ENCODE measurements at places on chromosomes 1 and 21.

DNA sequence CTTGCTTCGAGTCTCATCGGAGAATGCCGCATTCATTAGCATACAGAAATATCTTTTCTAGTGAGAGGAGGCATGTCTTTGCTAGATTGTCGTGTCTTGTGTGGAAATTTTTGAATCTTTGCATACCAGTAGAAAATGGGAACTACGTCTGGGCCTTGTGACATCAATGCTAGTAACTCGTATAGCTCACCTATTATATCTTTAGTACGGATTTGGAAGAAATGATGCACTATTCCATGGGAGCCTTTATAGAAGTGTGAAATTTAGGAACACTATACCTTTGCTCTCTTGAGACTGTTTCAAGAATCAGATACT lies 835 bp downstream of the UHMK1 start:
- DNase-seq: no peak

GRCh38 chr1:231665101-231665500 lies 38.5 kb downstream of the DISC1 start:
- DNase-seq: no peak

GRCh38 chr1:160047111-160047991 lies 15.6 kb upstream of the PIGM start:
- DNase-seq: no peak

GRCh38 chr1:224182057-224182865 lies 779 bp upstream of the DEGS1 start:
- DNase-seq: no peak

DNA sequence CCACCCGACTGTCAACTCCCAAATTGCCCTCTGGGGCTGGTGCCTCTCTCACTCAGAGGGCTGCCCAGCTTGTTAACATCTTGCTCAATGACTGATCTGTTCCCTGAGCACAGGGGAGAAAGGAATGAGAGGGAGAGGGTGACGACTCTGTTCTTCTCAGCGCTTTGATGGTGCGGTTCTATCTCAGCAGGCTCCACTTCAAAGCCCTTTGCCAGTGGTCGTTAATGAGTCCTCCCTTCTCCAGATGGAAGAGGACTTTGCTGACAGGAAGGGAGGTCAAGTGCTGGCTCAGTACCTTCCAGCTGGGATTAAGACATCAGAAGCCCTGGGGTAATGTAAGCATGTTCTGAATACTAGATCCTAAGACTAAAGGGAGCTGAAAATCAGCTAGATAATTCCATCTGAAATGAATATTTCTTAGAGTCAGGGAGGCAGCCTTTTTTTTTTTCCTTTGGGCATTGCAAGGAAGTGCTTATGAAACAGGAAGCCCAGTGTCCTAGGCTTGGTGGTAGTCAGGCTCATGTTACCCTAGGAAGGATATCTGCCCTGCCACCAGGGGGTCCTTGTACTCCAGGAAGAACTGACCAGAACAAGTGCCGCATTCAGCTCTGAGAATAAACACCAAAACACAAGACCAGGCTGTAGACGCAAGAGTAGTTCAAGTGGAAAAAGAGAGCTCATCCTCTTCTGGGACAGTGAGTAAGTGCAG lies 4.7 kb downstream of the FMOD start:
- no peak for DNase-seq

GRCh38 chr1:25906644-25907300 lies 553 bp upstream of the STMN1 start:
- DNase-seq: no peak

- DNase-seq: no peak
These were observed 18.4 kb upstream of the PLEKHG5 start for GRCh38 chr1:6509919-6510291.

GRCh38 chr1:21628798-21629393 lies 40.3 kb downstream of the RAP1GAP start:
- DNase-seq: no peak

DNA sequence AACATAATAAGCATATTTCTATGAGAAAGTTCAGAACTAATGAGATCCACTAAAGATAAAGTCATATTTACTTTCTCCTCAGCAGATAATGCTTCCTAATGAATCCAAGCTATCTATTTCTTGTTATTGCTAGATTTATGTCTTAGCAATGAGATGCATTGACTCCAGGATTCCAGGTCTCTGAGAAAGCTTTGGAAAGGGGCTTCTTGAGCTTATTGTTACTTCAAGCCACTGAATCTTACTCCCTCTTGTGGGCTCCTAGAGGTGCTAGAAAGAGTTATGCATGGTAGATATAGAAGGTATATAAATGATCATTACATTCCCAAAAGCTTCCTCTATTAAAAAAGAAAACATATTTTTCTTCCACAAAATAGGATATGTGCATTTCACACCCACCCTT lies 246.4 kb upstream of the ADAMTS5 start:
- no peak for DNase-seq

DNA sequence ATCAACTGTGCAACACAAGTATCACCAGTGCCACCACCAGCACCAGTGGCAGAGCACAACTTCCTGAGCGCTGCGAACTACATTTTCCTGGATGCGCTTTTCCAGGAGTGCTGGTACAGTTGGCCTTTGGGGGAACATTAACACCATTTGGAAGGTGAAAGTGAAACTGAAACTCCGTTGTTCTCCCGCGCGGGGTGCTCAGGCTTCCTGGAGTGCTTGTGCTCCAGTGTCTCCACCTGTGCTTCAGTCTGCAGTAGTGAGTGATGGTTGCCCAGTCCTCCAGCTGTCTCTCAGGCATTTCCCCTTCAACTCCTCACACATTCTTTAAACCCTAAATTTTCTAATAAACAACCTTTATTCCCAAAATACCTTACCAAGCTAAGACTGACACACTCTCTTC lies 187.8 kb downstream of the LRRIQ3 start:
- no peak for DNase-seq

GRCh38 chr1:87034351-87034750 lies 119.9 kb downstream of the HS2ST1 start:
- DNase-seq: no peak

- DNase-seq: no peak
These were observed 36.4 kb downstream of the WNT9A start for GRCh38 chr1:227911376-227911775.

DNA sequence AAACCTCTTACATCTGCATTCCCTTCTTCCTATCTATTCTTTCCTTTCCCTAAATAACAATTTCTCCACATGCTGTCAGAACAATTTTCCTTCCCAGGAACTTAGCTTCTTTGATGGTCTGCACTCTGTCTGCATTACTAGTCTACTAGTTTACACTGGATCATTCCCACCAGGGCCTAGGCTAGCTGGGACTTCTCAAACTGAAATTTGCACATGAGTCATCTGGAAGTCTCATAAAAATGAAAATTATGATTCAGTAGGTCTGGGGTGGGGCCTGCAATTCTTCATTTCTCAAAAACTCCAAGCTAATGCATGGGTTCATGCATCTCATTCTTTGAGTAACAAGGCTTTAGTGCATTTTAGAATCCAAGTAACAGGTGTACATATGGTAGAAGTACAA lies 74.2 kb downstream of the GABPA start:
- DNase-seq: no peak

DNA sequence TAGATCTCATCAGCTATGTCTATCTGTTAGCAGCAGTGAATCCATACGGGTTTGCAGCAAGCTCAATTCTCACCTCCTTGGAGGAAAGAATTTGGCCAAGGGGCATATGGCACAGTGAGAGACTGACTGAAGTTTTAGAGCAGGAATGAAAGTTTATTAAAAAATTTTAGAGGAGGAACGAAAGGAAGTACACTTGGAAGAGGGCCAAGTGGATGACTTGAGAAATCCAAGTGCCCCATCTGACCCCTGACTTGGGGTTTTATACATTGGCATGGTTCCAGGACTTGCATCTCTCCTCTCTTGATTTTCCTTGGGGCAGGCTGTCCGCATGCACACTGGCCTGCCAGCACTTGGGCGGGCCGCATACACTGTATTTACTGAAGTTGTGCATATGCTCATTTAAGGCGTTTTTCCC lies 9.2 kb upstream of the OSBPL9 start:
- no peak for DNase-seq

DNA sequence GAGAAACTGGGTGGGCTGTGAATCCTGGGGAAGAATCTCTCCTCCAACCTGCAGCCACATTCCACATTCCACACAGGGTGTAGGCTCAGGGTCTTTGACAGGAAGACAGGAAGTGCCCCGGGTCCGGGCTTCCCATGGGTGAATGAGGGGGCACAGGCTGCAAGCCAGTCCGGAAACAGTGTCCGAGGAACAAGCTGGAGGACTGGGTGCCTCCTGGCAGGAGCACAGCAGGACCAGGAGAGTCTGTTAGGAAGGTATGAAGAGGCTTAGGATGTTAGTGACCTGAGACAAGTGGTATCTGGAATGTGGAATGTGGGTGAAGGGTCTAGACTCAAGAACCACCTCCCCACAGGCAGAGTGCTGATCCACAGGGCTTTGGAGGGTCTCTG lies 121.0 kb upstream of the CD34 start:
- no peak for DNase-seq

DNA sequence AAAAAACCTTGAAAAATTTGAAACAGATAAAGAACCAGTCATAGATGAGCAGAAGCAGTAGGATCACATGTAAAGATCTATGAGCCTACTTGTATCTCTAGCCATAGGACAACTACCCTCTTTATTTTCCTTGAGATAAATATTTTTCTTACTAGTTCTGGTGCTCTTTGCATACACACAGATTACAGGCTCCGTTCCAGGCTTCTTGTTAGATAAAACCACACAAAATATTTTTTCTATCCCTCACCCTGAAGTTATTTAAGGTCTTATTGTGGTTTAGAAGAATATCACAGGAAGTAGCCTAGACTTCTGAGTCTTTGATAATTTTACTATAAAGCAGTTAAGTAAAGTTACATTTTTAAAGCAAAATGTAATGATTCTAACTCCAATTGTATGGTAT lies 512.2 kb downstream of the NEGR1 start:
- DNase-seq: no peak

DNA sequence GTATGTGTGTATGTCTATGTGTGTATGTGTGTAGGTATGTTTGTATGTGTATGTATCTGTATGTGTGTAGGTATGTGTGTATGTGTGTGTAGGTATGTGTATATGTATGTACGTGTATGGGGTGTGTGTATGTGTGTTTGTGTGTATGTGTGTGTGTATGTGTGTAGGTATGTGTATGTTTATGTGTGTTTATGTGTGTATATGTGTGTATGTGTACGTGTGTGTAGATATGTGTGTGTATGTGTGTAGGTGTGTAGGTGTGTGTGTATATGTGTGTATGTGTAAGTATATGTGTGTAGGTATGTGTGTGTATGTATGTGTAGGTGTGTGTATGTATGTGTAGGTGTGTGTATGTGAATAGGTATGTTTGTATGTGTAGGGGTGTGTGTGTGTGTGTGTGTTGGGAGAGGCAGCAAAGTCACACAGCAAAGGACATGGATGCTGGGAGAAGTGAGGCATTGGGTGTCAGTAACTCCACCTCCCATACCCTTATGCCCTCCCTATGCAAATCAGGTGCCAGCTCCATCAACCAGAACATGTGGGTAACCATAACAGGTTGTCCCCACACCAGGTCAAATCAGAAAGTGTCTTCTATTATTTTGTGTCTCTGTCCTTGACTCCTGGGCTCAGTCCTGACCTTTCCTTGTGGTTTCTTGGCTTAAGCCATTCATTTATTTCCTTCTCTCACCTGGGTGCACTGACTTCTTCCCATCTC lies 15.0 kb upstream of the KCNAB2 start:
- no peak for DNase-seq

DNA sequence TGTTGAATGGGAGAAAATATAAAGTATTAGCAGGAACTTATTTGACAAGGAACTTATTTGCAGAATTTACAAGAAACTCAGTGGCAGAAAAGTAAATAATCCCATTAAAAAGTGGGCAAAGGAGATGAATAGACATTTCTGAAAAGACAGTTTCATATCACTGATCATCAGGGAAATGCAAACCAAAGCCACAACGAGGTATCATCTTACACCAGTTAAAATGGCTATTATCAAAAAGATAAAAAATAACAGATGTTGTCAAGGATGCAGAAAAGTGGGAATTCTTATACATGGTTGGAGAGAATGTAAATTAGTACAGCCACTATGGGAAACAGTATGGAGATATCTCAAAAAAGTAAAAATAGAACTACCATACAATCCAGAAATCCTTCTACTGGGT lies 61.0 kb downstream of the SYT14 start:
- DNase-seq: no peak

GRCh38 chr1:189764391-189765320 lies 713.0 kb downstream of the BRINP3 start:
- no peak for DNase-seq

DNA sequence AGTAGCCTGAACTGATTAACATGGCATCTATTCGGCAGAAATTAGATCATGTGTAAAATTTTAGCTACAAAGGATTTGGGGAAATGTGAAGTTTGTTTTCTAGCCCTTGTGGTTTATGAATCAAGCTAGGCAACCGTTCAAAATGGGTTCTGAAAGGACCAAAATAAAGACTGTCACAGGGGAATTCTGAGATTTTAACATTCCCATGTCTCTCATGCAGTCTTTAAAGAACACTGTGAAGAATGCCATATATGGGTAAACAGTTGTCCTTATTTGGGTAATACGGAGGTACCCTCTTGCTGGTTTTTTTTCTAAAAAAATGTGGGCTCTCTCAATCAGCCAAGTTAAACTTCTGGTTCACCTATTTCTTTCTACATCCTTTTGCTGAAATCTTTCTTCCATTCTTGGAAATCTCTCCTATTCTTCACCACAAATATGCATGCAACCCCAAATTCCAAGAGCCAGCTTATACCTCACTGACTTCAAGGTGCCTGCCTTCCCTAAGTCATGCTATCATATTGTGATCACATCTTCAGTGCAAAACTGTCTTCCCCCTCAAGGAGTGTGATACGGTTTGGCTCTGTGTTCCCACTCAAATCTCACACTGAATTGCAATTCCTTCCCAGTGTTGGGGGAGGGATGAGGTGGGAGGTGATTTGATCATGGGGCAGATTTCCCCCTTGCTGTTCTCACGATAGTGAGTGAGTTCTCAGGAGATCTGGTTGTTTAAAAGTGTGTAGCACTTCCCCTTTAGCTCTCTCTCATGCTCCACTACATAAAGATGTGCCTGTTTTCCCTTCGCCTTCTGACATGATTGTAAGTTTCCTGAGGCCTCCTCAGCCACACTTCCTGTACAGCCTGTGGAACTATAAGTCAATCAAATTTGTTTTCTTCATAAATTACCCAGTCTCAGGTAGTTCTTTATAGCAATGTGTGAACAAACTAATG lies 308.7 kb downstream of the TTLL7 start:
- no peak for DNase-seq

Data from HFF-Myc (cell line).